ENCODE measurements at places on chromosomes 6 and 20.

DNA sequence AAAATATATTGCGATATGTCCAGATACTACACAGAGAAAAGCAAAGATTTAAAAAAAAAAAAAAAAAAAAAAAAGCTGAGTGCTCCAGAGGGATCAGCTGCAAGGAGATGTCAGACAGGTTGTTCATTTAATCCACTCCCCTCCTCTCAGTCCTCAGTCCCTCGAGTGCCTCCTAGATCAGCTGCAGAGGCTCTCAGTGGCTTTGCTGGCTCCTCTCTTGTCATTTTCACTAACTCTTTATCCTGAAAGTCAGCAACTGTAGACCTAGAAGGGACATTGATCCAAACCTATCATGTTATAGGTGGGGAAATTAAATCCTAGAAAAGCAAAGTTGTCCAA is 61.6 kb downstream of the KIAA0319 start:
- no peak for DNase-seq

- no peak for DNase-seq
Measured at GRCh38 chr6:10276660-10277287, 138.1 kb downstream of the TFAP2A start.

DNA sequence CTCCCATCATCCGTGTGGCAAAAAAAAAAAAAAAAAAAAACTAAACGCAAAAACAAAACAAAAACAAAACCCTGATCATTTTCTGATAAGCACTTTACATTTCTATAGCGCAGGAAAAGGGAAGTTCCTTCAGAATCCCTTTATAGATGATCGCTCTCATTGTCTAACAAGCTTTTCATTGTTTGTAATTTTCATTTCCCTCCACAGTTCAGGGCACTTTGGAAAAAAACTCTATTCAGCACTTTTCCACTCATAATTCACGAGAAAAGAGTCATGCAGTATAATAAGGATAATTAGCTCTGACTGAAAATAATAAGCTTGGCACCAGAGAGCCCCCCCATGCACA is 89.4 kb upstream of the ATXN1 start:
- DNase-seq = no peak

DNA sequence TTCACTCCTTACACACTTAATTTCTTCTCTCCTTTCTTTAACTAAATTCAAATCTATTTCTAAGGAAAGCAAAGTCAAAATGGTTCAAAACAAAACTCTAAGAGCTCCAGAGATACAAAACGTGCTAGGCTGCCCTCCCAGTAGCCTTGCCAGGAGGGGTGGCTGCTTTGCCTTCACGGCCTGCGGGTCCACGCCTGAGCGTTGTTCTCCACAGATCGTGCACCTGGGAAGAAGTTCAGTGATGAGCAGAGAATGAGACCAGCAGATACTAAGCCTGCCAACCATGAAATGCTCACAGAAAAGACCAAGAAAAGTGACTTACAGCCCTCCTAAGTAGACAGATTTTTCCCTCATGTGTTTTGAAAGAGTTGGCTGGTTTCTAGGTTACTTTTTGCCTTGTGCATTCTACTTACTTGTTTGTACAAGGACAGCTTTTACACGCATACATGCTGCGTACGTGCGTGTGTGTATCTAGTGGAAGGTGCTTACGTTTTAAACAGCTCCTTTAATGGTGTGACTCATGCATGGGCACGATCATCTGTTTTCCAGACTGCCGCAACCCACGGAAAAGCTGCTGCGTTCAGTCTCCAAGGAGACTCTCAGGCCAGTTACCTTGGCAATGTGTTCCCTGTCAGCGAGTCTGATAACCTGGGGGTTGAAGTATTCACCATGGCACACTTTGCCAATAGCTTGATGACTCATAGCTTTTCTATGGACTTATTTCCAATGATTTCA is 32.4 kb upstream of the PBOV1 start:
- no peak for DNase-seq

GRCh38 chr6:18431581-18431980 is 44.4 kb downstream of the RNF144B start:
- DNase-seq = no peak

DNA sequence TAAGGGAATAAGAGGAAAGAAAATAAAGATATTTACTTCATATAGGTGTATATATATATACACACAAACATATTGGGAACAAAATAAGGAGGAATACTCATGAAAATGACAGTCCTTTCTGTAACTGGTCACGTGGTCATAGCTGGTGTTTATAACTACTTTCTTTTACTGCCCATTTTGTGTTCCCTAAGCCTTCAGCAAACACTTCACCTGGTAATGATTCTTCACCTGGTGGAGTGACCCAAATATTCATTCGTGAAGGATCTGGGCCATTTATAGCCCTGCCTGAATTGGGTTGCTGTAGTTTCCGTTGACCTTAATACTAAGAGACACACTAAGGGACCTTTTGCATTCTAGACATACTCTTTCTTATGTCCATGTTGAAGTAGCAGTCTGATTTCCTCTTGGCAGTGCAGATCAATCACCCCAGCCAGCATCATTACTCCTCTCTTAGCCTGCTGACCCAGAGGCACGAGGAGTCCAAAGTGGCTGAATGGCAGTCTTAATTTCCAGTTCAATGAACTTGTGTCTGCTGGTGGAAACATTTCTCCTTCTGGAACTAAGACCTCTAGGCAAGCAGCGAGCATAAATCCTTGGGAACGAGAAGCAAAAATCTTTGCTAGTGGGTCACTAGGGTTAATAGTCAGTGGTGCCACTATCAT is 39.9 kb upstream of the IYD start:
- no peak for DNase-seq

DNA sequence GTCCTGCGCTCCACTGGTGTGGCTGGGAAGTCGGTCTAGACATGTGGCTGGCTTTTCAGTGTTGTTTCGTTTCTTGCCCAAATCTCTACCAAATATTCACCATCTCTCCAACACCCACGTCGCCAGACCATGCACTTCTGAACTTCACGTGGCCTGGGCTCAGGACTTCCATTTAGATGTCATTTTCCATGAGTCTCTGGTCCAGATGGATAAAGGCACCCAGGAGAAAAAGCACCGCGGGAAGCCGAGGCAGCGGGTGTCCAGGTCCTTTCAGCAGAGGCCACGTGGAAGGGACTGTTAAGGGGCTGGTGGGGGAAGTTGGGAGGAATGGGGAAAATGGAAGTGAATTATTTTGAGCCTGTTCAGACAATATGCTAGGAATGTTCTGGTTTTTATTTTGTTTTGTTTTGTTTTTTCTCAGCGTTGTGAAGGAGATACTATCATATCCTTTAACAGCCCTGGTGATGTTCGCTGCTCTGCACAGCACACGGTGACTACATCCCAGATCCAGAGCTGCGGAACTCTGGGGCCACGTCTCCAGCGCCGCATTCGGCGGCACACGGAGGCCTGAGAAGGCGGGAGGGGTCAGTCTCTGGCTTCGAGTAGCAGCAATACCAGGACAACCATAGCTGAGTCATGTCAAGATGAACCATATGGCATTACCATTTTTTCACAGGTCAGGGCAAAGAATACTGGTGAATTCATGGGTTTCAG is 230.3 kb downstream of the THBS2 start:
- DNase-seq = no peak

GRCh38 chr20:10060226-10060625 is 25.4 kb downstream of the ANKEF1 start:
- DNase-seq = no peak

- DNase-seq = no peak
Measured at GRCh38 chr6:40960742-40961430, 78.1 kb downstream of the UNC5CL start.

- DNase-seq = no peak
Measured at GRCh38 chr6:156852858-156853216, 75.7 kb downstream of the ARID1B start.

- no peak for DNase-seq
Measured at GRCh38 chr6:16765235-16765634, 4.0 kb upstream of the ATXN1 start.

DNA sequence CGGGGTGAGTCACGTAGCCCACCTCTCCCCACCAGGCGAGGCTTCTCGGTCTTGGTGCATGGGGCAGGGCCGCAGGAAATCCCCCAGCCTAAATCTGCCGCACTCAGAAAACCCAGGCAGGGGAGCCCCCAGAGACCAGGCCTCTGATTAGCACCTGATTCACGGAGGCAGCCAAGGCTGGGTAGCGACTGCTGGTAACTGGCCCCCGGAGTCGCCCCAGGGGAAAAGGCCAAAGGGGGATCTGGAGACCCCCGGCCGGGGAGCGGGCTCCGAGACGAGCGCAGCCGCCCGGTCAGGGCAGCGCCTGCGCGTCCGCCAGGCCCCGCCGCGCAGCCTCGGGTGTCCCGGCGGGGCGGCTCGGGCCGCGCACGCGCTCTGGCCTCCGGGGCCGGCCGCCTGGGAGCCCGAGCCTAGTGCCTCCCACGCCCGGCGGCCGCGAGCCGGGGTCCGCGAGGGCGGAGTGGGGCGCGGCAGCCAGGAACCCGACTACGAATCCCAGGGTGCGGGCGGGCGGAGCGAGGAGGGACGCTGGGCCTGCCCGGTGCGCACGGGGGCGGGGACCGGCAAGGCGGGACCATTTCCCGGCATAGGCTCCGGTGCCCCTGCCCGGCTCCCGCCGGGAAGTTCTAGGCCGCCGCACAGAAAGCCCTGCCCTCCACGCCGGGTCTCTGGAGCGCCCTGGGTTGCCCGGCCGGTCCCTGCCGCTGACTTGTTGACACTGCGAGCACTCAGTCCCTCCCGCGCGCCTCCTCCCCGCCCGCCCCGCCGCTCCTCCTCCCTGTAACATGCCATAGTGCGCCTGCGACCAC is at the start of gene DUSP22:
Gene DUSP22, plus strand, starts transcription at position 791 of the 809 bp plus-strand sequence. CDS start 53 bp downstream, outside the sequence.
- DNase-seq = no peak

DNA sequence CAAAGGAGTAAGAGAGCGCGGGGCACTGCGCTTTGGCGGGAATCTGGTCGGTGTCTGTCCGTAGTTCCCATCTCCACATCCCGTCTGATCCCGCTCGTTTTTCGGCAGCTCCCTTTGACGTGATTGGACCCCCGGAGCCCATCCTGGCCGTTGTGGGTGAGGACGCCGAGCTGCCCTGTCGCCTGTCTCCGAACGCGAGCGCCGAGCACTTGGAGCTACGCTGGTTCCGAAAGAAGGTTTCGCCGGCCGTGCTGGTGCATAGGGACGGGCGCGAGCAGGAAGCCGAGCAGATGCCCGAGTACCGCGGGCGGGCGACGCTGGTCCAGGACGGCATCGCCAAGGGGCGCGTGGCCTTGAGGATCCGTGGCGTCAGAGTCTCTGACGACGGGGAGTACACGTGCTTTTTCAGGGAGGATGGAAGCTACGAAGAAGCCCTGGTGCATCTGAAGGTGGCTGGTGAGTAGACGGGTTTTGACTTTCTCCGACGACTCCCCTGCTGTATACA is 1.4 kb downstream of the BTN1A1 start:
- DNase-seq = no peak

DNA sequence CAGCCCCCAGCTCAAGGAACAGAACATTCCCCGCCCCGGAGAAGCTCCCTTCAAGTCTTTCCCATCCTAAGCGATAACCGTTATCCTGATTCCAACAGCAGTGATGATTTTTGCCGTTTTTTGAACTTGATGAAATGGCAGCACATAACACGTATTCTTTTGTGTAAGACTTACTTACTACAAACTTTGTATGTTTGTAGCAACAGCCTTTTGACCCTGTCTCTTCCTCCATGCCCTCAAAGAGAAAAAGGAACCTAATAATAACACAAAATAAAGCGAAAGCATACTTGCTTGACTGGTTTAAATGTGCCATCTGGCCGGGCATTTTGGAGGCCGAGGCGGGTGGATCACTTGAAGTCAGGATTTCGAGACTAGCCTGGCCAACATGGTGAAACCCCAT is 26.4 kb upstream of the SLC9A8 start:
- no peak for DNase-seq

DNA sequence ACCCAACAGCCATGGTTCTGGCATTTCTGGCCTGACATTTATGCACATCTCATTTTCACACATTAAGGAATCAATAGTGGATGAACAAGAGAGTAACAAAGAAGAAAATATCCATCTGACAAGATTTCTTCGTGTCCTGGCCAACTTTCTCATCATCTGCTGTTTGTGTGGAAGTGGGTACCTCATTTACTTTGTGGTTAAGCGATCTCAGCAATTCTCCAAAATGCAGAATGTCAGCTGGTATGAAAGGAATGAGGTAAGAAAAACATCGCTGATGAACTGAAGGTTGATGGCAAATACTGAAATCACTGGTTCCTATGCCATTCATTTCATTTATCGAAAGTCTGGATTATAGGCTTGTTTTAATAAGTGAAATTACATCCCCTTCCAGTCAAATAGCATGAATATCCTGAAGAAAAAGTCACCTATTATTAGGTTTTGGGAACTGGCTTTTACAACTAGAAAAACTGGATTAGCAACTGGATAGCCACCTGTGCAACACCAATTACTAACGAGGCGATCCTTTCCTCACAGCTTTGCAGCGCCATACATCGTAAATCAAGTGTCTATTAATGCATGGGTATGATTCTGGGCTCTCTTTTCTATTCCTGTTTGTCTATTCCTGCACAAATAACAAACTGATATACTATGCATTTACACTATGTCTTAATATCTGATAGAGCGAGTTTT is 50.2 kb upstream of the NOP56 start:
- no peak for DNase-seq

GRCh38 chr6:27830212-27830599 is 82.0 kb downstream of the OR2B2 start:
- DNase-seq = no peak

- no peak for DNase-seq
Measured at GRCh38 chr6:8645212-8645611, 209.9 kb upstream of the SLC35B3 start.

DNA sequence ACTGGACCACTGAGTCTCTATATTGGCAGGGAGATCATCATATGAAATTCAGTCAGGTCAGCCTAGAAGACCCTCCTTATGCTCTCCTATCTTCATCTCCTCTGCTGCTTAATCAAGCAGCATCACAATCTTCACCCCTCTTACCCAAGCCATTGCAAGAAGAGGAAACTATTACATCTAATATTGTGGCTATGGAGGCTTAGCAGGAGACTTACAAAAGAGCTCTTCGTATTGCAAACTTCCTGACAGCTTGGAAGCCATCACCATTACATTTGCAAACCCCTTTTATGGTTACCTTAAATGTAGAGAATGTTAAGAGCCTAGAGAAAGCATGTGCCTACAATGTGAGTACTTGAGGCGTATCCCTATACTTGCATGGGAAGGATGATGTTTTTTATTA is 87.2 kb upstream of the STXBP5 start:
- DNase-seq = no peak

DNA sequence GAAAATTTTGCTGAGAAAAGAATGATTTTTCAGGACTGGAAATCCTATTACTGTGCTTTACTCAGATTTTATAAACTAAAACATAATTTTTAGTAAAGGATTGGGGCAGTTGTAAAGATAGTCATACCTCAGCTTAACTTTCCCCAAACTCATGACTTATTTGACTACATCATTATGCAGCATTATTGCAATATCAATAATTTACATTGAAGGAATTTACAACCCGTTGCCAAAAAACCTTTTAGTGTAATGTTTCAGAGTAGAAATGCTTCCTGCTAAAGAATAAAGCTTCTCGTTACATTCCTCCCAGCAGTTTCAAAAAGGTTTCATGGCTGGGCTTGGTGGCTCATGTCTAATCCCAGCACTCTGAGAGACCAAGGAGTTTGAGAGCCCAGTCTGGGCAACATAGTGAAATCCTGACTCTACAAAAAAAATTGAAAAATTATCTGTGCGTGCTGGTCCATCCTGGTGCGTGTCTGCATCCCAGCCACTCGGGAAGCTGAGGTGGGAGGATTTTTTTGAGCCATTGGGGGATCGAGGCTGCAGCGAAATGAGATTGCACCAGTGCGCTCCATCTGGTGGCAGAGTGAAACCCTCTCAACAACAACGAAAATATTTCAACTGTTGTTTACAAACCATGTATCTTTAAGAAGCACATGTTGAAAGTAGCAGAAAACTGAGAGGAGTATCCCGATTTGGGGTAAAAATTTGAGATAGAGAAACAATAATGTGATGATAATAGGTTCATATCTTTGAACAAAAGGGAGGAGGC is 4.4 kb downstream of the AMD1 start:
- DNase-seq = no peak
